ENCODE measurements at places on chromosomes 6 and 20.

DNA sequence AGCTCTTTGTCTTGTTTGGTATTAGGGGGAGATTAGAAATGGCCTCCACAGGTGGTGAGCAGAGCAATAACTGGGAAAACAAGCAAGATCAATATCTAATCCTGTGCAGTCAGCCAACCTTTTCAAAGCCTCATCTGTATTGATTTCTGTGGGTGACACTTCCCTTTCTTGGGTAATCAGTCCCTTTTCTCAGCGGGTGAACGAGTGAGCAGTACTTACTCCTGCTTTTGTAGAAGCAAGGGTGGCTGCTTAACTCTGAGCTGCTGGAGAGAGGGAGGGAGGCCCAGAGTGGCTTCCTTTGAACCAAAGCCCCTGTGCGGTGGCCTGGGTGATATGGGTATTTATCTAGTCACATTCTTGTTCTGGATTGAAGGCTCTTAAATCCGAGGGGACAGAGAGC lies 254.8 kb upstream of the CHD6 start:
- no peak for DNase-seq

- DNase-seq: no peak
Observed at GRCh38 chr20:19531446-19531845, 226.6 kb upstream of the RIN2 start.

- no peak for DNase-seq
Observed at GRCh38 chr20:63317601-63318291, 24.8 kb downstream of the COL20A1 start.

DNA sequence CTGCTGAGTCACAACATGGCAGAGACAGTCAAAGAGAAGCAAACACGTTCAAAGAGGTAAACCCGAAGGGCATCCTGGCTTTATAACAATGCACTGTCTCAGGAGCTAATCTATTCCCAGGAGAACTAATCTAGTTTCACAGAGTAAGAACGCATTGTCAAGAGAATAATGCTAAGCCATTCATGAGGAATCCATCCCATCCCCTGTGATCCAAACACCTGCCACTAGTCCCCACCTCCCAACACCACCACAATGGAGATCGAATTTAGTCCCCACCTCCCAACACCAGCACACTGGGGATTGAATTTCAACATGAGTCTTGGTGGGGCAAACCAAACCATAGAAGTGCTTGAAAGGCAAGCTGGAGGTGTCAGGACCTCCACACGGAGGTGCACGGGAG lies 231.5 kb upstream of the ID4 start:
- DNase-seq: no peak

- DNase-seq: peak; percentile 2
Observed at GRCh38 chr6:101393251-101393828, at the start of gene GRIK2. TSS of gene GRIK2 (plus strand) at chr6:101393708.

All from LoVo (cell line).